ENCODE measurements at places on chromosomes 6 and 20.

DNA sequence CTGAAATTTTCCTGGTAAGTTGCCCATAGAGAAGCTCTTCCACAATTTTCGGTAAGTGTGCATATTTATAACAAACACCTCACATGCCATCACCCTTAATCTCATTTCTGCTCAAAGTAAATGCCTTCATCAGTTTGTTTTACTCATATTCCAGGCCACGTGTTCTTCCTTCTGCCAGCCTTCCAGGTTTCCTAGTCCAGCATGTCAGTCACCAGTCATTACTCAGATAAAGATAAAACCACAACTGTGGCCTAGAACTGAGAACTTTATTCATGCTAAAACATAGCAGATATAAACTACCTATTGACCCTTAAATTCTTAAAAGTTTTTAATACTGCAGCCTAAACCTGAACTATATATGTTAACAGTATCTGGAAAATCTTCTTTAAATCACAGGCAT is 149.5 kb upstream of the SLC22A16 start:
- no peak for DNase-seq

DNA sequence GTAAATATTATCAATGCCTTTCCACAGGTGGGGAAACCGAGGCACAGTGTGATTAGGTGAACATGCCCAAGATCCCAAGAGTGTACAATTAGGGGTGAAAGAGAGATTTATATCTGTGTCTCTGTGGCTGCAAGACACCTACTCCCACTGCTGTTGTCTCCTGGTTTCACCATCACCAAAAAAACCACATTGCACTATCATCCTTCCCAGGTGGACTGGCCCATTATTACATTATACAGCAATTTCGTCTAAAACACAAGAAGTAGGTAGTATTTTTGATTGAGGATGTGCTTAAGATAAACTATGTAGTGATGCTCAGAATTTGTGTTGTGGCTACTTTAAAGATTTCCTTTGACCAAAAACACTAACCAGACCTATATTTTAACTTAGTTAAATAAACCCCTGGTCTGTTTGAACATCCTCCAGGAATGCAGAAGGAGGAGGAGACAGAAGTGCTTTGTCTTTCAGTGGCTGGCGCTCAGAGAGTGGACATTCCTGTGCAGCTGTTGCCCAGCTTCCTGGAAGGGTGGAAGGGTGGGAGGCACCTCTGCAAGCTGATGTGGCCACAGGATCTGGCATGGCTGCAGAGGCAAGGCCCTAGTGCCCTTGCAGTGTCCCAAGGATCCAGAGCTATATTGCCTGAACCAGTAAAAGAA is 23.8 kb downstream of the DCBLD1 start:
- no peak for DNase-seq

GRCh38 chr6:149567945-149568585 is 1.9 kb downstream of the GINM1 start:
- no peak for DNase-seq

DNA sequence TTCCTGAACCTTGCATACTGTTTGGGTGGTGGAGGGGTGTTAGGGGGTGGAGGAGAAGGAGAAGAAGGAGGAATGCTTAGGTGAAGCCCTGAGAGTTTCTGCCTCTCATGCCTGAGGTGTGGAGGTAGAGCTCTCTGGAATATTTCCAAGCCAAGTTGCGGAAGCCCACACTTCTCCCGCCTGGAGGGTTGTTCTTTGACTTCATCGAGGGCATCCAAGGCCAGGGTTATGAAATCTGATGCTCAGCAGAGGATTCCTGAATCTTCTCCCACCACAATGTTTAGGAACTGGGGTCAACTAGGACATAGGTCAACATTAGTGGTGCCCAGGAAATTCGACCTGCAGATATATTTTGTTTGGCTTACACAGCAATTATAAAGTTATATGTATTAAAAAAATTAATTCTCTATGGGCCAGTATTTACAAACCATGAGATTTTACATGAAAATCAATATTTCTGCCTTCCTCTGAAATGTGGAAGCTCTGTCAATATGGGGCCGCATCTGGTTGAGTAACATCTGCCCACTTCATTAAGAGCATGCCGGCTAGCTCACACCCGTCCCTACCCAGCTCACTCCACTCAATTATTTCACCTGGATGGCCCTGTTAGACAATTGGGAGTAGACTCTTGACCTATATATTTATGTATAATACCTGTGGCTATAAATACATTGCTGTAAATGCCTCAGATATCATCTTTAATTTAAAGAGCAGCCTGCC is 257.1 kb upstream of the ZFP64 start:
- DNase-seq: no peak

- DNase-seq: no peak
These were observed 137.4 kb upstream of the SLC22A23 start for GRCh38 chr6:3594201-3594600.

- peak; percentile 57 for DNase-seq
These were observed 108.4 kb upstream of the PRSS16 start for GRCh38 chr6:27138837-27139755.

GRCh38 chr6:119442776-119443184 is 93.2 kb upstream of the MAN1A1 start:
- DNase-seq: no peak

GRCh38 chr6:98836025-98836961 is 1.9 kb downstream of the POU3F2 start:
- no peak for DNase-seq

GRCh38 chr6:136795996-136796395 is 3.7 kb upstream of the MAP3K5 start:
- DNase-seq: no peak

DNA sequence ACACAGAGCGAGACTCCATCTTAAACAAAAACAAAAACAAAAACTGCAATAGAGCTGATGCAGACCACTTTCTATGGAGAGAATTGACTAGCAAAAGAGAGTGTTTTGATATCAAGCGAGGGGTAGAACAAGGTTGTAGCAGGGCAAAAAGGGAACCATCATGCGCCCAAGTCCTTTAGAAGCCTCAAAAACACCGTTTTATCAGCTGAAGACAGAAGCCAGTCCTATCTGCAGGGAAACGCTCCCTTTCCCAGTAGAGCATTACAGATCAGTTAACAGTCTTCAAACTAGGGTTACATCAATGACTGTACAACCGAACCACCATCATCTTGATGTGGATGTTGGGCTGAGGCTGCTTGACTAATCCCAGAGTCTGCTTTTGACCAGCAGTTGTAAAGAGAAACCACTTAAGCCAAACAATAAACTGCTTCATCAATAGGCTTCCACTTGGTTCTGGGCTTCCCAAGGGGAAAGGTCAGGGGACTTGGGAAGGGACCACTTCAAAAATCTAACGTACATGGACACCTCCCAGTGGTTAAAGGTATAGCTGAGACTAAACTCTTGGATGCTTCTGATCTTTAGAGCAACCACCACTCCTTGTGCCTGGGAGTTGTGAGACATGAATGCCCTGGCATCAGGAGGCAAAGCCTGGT is 59.6 kb upstream of the SPDEF start:
- no peak for DNase-seq

DNA sequence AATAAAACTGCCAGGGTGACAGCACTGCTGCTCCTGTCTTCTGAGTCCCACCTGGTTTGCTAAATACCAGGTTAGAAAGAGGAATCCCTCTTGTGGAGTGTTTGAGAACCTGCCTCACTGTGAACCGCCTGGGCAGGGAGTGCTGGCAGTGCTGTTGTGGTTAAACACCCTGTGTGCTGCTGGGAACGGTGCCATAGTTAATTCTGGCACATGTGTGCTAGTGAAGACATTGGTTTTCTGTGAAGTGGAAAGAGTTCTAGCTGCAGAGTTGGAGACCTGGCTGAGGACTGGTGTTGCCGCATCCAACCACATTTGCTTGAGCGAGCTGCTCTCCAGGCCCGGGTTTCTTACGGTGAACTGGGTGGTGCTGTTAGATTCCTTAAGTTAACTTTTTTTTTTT is 72.7 kb downstream of the IGF2R start:
- DNase-seq: no peak

GRCh38 chr6:152295346-152295745 is 341.8 kb downstream of the SYNE1 start:
- no peak for DNase-seq

- no peak for DNase-seq
These were observed 72.7 kb downstream of the METTL24 start for GRCh38 chr6:110285306-110286060.

DNA sequence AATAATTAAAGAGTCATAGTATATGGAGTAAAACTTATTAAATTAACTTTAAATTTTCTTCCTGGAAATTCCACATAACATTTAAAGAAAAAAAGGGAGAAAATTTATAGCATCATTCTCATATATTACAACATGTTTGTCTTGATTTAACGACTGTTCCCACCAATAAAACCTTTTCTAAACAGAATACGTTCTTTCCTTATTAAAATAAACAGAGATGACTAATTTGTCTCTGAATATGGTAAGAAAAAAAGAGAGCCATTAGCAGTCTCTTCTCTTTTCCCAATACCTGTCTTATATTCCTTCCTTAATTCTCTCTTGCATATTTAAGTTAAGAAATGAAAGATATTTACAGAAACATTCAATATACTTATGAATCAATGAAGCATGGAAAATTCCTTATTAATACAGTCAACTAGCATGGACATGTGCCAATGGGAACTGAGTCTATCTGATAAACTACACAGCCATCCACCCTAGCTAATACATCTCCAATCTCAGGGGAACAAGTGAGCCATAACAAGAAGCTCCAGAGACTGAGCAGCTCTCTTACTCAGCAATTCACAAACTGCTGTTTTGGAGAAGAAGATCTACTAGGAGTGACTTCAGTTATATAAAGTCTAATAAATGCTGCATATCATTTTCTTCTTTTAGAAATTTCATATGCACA is 347.1 kb upstream of the MANEA start:
- no peak for DNase-seq

DNA sequence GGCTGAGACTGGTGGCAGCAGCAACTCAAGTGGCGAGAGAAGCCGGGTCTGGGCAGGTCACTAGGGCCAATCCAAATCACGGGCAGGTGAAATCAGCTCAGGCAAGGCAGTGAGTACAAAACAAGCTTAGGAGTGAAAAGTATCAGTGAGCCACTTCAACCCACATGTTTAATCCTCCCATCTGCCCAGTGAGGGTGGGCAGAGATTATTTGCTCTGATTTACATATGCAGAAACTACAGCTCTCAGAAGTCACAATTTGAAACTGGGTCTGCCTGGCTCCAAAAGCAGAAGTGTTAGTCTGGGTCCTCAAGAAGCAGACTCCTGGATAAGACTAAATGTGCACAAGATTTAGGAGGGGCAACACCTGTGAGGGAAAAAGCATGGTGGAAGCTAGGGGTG is 173.7 kb upstream of the LRFN2 start:
- no peak for DNase-seq

DNA sequence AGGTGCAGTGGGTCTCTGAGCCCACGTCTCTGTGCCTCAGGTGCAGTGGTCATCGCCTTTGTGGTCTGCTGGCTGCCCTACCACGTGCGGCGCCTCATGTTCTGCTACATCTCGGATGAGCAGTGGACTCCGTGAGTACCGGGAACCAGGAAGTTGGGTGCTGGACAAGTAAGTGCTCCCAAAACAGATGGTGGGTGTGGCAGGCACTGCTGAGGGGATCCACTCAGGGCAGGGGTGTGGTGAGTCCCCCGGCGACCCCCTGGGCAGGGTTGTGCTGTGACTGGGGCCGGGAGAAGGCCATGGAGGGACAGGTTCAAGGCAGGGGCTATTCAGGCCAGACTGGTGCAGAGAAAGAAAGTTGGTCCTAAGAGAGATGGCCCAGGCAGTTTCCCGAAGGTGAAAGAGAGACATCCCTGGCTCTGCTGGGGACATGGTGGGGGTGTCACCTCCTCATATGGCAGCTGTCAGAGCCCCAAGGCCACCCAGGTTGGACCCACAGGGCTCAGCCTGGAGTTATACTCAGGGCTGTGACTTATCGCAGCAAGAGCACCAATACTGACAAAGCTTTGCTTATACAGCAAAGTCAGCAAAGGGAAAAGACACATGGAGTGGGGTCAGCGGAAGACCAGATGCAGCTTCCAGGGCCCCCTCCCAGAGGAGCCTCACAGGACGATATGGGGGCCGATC is 37.9 kb upstream of the MRGBP start:
- DNase-seq: no peak
